Astrocyte of the spinal cord (primary cell): ENCODE measurements at places on chromosomes 1 and 21.

DNA sequence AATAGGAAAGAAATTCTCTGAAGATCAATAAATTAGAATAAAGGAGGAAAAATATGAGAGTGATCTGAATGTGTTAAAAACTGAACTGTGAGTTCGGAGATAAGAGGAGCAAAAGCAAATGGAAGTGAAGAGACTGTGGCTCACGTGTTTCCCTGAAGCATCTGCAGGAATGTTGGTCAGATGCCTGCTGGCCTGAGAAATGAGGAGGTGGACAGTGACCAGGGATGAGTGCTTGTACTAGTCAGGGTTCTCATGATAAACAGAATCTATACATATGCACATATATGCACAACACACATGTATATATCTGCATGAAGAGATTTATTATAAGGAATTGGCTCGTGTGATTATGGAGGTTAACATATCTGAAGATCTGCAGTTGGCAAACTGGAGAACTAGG is 103.4 kb upstream of the TIAM1 start:
- peak; percentile 20 for DNase-seq

GRCh38 chr1:243217349-243217748 is 37.7 kb downstream of the CEP170 start:
- DNase-seq, result no peak

DNA sequence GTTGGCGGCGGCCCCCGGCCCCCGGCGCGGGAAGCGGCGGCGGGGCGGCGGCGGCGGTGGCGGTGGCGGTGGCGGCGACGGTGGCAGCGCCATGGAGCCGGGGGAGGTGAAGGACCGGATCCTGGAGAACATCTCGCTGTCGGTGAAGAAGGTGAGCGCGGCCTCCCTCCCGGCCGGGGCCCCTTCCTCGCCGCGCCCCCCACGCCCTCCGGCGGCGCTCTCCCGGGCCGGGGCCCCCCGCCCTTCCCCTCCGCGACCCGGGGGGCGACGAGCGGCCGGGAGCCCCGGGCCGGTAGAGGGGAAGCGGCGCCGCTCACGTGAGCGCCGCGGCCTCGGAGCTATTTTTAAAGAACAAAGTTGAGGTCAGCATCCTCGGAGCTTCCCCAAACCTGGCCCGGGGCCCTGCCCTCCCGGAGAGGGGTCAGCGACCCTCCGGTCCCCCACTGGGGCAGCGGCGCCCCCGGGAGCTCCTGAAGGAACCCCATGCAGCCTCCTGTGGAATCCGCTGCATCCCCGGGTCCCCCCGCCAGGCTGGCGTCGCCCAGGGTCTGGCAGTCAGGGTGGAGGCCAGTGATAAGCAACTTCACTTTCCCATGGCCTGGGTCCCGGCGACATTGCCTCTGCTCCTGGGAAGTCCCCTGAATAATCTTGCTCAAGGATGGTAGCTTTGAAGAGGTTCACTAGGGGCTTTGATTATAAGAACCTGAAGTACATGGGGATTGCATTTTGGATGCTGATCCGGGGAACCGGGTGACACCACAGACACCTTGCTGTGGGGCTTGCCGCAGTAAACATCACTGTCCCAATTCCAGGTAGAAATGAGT is 560 bp downstream of the PLEKHM2 start:
- no peak for DNase-seq

DNA sequence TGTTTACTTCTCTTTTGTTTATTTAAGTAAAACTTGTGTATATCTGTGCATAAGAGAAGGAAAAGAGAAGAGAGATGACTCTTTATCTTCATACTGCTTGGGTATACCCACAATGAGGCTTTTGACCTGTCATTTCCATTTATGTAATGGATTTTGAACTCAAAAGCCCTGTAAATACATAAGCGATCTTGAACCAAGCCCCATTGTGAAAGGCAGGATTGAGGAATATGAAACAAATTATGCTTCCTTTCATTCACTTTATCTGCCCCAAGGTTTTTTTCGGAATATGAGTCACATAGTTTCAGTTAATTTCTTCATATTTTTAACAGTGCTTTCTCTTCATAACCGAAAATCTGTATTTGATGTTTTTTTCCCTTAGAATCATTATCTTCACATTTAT is 21.4 kb downstream of the CNST start:
- no peak for DNase-seq

DNA sequence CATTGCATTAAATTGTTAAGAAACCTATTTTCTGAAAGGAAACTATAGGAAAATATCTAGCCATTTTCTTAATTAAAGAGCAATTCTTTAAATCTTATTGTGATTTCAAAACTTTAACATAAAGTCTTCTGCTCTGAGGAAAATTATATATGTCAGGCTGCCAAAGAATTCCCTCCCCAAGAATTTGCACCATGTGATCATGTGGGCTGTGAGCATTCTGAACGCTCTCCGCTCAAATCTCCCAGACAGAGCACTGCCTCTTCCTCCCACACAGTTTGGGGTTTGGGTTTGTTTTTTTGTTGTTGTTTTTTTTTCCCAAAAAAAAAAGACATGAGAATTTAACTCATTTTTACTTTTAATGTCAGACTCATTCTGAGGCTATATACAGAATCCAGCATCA is 155.9 kb upstream of the PALMD start:
- DNase-seq, result no peak

DNA sequence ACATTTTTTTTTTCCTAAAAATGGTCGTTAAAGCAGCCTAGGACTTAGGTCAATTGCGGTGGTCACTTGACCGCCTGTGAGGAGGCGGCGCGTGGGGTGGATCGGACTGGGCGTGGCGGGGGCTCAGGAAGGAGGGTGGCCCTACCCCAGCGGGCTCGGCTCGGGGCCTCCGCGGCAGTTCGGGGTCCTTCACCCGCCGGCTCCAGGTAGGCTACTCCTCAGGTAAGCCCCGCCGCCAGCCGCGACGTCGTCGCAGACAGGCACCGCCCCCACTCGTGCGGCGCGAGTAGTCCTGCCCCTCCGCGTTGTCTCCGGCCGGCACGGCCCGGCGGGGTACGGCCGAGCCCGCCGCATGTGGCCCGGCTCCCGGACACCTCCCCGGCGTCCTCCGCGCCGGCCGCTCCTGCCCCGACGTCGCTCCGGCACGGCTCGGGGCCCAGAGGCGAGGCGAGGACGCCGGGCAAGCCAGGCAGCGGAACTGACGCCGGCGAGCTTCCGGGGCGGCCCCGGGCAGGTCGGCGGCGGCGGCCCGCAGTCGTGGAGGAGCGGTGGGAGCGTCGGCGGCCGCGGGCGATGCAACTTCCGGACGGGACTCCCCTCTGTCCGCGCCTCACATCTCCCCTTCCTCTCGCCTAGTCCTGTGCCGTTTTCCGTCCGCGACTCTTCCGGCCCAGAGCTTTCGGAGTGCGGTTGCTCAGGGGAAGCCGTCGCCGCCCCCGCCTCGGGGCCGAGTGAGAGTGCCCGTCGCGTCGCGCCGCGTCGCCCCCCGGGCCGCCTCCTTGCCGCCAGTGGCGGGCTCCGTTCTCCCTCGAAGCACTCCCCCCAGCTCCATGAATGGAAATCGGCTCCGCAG is at the start of gene AGO3:
TSS of gene AGO3 (plus strand) at position 513 of the 853 bp plus-strand sequence. CDS start at position 835, 322 bp downstream.
- peak; percentile 83 for DNase-seq

GRCh38 chr21:45536301-45537081 is 5.7 kb downstream of the SLC19A1 start:
- no peak for DNase-seq

GRCh38 chr1:229247871-229248270 is 23.0 kb upstream of the RAB4A start:
- no peak for DNase-seq

GRCh38 chr1:53398091-53398490 is 61.1 kb upstream of the DMRTB1 start:
- no peak for DNase-seq

- peak; percentile 73 for DNase-seq
These were observed 218.3 kb upstream of the HOOK1 start for GRCh38 chr1:59596432-59596831.

GRCh38 chr1:205716371-205717132 is 33.4 kb downstream of the NUCKS1 start:
- no peak for DNase-seq
